Activated CD4-positive, alpha-beta T cell treated with anti-CD3 and anti-CD28 coated beads, Interleukin-2, amount 50 U/mL, for 24 hours (primary cell): ENCODE measurements at places on chromosomes 6 and 20.

DNA sequence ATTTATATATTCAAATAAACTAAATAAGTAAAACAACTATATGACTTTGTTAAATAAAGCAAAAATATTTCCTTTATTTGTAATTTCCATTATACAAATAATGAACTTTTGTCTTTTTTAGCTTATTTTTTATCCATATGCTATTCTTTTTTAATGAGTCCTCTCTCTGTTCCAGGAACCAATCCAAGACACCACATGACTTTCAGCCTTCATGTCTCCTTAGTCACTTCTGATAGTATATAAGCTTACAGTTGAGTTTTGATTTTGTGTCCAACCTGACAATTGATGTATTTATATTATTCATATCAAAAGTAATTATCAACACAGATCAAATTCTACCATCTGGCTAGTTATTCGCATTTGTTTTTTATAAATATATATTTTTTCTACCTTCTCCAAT, 582.3 kb upstream of the GJE1 start:
- no peak for DNase-seq

DNA sequence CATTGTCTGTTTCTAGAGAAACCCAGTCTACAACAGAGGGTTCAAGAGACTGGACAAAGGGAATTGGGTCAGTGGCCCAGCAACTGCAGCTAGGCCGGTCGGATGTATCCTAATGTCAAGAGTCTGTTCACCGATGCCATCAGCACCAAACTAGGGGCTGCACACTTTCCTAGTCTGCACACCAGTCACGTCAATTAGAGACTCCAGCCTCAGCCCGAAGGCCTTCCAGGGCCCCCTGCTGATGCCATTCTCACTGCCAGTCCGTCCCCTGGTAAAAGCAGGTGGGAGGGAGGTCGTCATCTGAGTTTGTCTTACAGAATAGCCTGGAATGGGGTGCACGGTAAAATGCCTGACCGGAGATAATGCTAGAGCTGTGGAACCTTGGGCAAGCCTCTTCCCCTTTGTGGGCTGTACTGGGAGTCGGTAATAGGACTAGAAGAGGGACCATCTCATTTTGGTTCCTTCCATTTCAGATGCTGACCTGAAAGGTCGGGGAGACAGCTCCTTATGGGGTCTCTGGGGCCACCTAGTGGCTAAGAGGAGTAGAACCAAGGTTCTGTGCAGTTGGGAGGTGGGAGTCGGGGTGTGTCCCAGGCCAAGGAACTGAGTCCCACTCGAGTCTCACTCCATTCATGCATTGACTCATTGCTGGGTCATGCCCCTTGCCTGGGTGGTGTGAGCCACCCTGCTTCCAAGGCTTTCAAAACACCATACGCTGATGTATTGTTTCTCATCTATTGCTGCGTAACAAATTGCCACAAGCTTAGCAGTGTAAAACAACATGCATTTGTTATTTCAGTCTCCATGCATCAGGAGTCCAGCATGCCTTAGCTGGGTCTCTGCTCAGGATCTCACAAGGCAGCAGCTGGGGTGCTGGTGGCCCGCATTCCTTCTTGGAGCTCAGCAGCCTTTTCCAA, 5.1 kb downstream of the SOX12 start:
- DNase-seq: no peak

- no peak for DNase-seq
Measured at GRCh38 chr6:52491203-52492069, 71.3 kb downstream of the EFHC1 start.

DNA sequence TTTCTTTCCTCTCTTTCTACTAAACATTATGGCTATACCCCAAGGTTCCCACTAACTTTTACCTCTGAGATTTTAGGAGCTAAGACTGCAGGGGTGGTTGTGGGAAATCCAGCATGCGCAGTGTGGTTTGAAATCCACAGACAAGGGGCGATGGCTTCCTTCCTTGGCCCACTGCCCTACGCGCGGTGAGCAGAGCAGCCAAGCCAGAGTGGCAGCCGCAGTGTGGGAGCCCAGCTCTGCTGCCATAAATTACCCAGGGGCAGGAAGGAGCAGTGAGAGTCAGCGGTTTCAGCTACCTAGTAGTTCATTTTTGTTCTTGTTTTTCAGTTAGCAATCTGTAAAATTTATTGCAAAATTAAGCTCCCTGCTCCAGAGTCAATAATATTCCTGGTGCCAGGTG, 101.4 kb downstream of the BMP2 start:
- DNase-seq: no peak

GRCh38 chr6:117933471-117933870, 26.4 kb downstream of the SLC35F1 start:
- DNase-seq: no peak

DNA sequence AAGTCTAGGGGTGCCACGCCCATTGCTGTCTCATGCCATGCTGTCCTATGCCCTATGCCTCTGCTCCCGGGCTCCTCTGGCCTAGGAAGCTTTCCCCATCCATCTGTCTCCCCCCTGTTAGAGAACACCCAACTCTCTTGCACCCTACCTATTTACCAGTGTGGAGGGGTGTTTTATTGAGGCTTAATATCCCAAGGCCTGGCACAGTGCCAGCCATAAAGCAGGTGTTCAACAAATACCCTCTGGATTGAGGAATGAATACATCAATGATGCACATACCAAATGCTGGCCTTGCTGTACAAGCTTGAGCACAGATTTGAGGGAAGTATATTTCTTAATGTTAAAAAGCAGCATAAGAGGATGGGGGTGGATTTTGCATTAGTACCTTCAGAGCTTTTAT, 38.3 kb downstream of the METTL24 start:
- DNase-seq: no peak
